ENCODE measurements at places on chromosomes 2 and 18. TPM values are rescaled to one million over a fixed set of nuclear protein-coding genes. Genes with fewer than 3 reads are reported as not detected.

GRCh38 chr2:173881461-173881860, 83.7 kb downstream of the SP3 start:
- H3K36me3 ChIP-seq: no peaks in the 10 kb centered on the region
- H3K27me3 ChIP-seq: no peaks in the 10 kb centered on the region
- no peak overlapping the region for H3K27ac ChIP-seq
- no peaks in the 10 kb centered on the region for H3K4me1 ChIP-seq
- no peak for DNase-seq

GRCh38 chr18:23302851-23303527, 150.1 kb upstream of the RIOK3 start:
- H3K4me1 ChIP-seq: no peaks in the 10 kb centered on the region
- DNase-seq: no peak
- no peaks in the 10 kb centered on the region for H3K27me3 ChIP-seq
- H3K27ac ChIP-seq: no peak overlapping the region

GRCh38 chr2:100198461-100199230, 56.3 kb upstream of the AFF3 start:
- H3K27ac ChIP-seq: no peak overlapping the region
- no peaks in the 10 kb centered on the region for H3K36me3 ChIP-seq
- H3K4me1 ChIP-seq: peaks cover 16% of the 10 kb centered on the region
- no peak for DNase-seq
- H3K4me3 ChIP-seq: no peak overlapping the region
- H3K27me3 ChIP-seq: no peaks in the 10 kb centered on the region

GRCh38 chr2:118221536-118222272, 133.4 kb downstream of the INSIG2 start:
- H3K36me3 ChIP-seq: no peaks in the 10 kb centered on the region
- H3K27me3 ChIP-seq: peaks cover 62% of the 10 kb centered on the region
- H3K27ac ChIP-seq: no peak overlapping the region

DNA sequence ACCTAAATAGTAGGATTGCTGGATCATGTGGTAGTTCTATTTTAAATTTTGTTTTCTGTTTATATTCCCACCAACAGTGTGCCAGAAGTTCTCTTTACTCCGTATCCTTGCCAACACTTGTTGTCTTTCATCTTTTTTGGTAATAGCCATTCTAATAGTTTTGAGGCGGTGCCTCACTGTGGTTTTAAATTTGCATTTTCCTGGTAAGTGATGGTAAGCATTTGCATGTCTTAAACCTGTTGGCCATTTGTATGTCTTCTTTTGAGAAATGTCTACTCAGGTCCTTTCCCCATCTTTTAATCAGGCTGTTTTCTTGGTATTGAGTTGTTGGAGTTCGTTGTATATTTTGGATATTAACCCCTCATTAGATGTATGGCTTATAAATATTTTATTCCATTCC, 51.6 kb downstream of the REL start:
- H3K4me1 ChIP-seq: no peaks in the 10 kb centered on the region
- no peak for DNase-seq
- H3K36me3 ChIP-seq: no peaks in the 10 kb centered on the region
- H3K27me3 ChIP-seq: no peaks in the 10 kb centered on the region
- no peak overlapping the region for H3K27ac ChIP-seq

- H3K4me1 ChIP-seq: no peaks in the 10 kb centered on the region
- H3K36me3 ChIP-seq: no peaks in the 10 kb centered on the region
Measured at GRCh38 chr2:12196495-12196894, 450.1 kb downstream of the LPIN1 start.

DNA sequence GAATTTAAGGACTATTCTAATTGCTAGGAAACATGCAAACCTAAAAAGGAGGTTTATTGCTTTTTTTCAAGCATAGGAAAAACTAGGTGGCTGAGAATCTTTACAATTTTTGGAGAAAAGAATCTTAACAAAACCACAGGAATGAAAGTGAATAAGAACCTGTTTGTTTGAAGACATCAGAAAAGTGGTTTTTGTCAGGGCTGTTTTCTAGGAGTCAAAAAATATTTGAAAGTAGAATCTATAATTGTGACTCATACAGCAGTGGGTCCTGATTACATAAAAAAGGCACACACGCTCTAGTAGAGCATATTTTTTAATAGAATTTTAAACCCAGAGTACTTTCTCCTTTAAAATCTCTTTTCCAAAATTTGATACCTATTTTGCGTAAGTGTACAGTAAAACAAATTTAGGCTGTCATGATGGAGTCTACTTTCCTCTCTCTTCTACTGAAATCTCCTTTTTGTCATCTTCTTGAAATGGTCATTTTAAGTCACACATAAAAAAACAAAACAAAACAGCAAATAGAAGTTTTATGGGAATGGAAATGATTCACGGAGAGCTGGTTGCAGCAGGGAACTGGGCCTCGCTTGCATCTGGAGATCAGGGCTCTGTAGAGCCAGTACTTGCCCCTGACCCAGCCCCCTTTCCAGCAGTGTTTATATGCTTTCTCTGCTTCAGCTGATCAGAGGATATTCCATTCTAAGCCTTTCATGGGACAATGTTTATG, 59.1 kb upstream of the PELI1 start:
- no peak overlapping the region for H3K27ac ChIP-seq
- no peak overlapping the region for H3K4me3 ChIP-seq
- no peaks in the 10 kb centered on the region for H3K36me3 ChIP-seq
- no peak for DNase-seq

DNA sequence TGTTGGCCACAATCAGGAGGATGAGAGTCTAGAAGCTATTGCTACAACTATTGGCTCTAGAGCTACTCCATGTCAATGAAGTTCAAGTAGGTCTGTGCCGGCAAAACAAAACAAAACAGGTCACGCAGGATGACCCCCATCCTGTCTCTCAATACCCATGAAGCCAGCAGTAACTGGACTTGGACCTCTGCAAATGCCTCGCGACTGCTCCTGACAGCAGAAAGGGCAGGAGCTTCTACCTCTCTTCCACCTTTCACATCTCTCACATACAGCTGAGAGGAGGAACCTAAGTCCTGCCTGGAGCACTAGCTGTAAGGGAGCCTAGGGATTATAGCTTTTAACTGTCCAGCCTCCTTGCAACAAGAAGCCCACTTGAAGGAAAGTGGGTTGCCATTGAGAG, 16.0 kb downstream of the PRKAG3 start:
- H3K27me3 ChIP-seq: no peaks in the 10 kb centered on the region
- DNase-seq: no peak
- no peak overlapping the region for H3K27ac ChIP-seq
- H3K4me3 ChIP-seq: no peak overlapping the region
- H3K36me3 ChIP-seq: no peaks in the 10 kb centered on the region

DNA sequence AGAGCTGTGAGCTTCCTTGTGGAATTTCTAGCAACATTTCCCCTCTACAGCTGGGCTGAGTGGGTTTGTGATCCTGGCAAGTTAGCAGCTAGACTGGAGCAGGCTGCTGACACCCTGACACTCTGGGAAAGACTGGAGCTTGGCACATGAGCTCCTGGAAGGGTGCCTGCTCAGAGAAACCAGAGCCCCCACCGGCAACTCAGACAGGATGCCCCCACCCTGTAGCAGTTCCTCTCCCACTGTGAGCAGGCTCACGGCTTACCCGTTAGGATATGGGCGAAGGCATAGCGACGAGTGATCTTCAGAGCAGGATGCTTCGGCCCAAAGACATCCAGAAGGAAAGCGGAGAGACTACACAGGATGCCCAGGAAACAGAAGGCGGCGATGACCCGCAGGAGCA, 11.2 kb downstream of the TMEM127 start:
- H3K27me3 ChIP-seq: no peaks in the 10 kb centered on the region
- no peak for DNase-seq
- no peak overlapping the region for H3K4me3 ChIP-seq

GRCh38 chr18:11866764-11867163, 15.6 kb downstream of the CHMP1B start:
- DNase-seq: no peak
- H3K36me3 ChIP-seq: no peaks in the 10 kb centered on the region
- no peaks in the 10 kb centered on the region for H3K27me3 ChIP-seq
- H3K4me1 ChIP-seq: no peaks in the 10 kb centered on the region
- H3K27ac ChIP-seq: no peak overlapping the region

DNA sequence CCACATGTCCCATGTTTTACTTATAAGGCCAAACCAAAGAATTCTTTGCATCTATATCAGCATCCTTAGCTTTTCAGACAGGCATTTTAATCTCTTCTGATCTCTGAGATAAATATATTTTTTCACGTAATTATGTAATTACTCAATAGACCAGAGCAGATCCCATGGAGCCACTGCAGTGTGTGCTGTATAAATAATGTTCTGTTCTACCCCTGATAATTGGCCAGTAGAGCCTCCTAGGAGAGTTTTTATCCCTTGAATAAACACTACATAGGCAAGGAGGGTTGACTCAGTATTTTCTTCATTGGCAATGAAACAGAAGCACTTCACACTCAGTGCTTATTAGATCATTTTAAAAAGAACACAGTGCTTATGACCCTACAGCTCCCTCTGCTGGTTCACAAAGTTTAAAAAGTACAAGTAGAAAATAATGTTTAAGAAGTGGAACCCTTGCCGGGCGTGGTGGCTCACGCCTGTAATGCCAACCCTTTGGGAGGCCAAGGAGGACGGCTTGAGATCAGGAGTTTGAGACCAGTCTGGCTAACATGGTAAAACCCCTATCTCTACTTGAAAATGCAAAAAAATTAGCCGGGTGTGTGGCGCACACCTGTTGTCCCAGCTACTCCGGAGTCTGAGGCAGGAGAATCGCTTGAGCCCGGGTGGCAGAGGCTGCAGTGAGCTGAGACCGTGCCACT, 91.9 kb downstream of the PPP1R1C start:
- H3K4me3 ChIP-seq: no peak overlapping the region
- H3K27me3 ChIP-seq: no peaks in the 10 kb centered on the region
- peak; percentile 75 for DNase-seq
- no peaks in the 10 kb centered on the region for H3K36me3 ChIP-seq
- no peak overlapping the region for H3K27ac ChIP-seq

DNA sequence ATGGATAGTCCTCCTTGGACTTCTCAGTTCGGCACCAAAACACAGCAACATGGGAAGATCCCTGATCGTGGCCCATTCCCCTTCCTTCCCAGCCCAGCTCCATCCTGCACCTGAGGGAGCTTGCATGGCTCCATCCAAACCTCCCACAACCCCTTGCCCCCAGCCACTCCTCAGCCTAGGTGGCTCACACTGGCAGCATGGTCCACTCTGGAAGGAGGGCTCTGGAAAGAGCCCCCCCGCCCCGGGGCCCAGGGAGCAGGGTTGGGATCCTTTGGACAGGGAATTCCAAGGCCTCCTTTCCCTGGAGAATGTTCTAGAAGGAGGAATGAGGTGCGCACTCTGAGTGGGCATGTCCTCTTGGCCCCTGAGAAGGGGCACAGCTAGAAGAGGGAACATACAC, 62.8 kb upstream of the ID2 start:
- no peak overlapping the region for H3K27ac ChIP-seq
- no peaks in the 10 kb centered on the region for H3K4me1 ChIP-seq
- H3K27me3 ChIP-seq: no peaks in the 10 kb centered on the region
- DNase-seq: no peak

DNA sequence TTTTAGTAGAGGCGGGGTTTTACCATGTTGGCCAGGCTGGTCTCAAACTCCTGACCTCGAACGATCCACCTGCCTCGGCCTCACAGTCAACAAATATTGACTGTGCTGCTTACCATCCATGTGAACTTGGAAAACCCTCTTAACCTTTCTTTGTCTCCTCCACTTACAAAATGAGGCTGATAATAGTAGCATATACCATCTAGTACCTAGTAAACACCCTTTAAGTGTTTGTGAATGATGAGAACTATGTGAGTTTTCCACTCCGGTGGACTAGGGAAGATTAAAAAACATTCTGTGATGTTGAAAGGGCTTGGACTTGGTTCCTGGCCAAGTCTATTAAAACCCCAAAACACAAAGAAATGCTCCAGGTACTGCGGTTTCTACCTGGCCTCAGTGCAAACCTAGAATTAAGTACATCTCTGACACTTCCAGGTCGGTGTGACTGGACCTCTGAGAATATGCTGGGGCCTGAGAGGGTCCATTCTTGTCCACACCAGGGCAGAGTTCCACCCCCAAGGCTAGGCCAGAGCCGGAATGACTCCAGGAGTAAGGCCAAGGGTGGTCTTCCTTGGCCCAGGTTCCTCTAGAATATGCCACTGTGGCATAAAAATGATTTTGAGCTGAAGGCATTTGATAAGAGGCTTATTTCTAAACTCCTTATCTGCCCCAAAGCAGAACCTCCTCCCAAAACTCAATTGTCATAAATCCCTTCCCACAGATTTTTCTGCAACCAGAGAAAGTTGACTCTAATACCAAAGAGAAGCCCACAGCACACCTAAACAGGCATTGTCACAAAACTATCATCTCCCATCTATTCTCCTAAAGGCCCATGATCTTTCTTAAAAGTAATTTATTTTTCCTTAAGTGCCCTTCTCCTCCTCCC, 217.5 kb downstream of the TGIF1 start:
- no peak for DNase-seq
- H3K36me3 ChIP-seq: no peaks in the 10 kb centered on the region
- peaks cover 27% of the 10 kb centered on the region for H3K4me1 ChIP-seq
- H3K27me3 ChIP-seq: no peaks in the 10 kb centered on the region
- no peak overlapping the region for H3K27ac ChIP-seq

GRCh38 chr18:35334821-35335220, 9.4 kb downstream of the ZNF24 start:
- no peaks in the 10 kb centered on the region for H3K27me3 ChIP-seq
- no peak for DNase-seq
- no peaks in the 10 kb centered on the region for H3K4me1 ChIP-seq
- no peak overlapping the region for H3K4me3 ChIP-seq

DNA sequence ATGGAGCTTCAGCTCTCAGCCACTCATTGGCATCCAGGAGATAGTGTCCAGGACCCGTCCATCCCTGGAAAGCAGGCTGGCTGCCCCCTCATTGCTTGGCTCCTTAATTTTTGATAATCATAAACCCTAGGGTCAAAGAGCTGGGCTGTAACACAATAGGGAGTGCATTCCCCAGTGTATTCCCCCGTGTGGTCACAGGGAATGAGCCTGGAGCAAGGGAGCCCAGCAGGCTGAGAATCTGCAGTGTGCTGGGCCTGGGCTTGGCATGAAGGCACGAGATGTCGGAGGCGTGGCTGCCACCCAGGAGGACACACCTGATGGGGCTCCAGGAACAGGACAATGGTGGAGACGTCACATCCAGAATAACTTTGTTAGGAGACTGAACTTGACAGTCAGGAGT, 18.7 kb downstream of the TPRKB start:
- no peaks in the 10 kb centered on the region for H3K36me3 ChIP-seq
- H3K4me3 ChIP-seq: no peak overlapping the region
- peaks cover 29% of the 10 kb centered on the region for H3K27me3 ChIP-seq
- H3K4me1 ChIP-seq: no peaks in the 10 kb centered on the region

DNA sequence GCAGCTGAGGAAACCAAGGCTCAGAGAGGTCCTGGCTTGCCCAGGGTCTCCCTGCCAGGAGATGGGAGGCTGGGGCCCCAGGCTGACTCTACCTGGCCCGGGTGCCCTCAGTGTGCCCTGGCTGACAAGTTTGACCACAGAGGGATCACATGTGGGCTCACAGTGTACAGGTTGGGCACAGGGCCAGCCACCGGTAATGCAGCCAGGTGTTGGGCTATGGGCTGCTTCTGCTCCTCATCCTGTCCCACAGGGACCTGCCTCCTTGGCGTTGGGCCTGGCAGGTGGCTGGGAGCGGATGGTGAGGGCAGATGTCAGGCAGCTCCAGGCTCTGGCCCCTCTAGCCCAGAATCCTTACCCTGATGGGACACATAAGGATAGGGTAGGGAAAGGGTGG, 250.5 kb downstream of the LOXHD1 start:
- DNase-seq: no peak
- H3K4me3 ChIP-seq: no peak overlapping the region
- H3K27ac ChIP-seq: no peak overlapping the region

Gene DCDC2C
- not detected for total RNA-seq

Gene CCDC85A
- 0.34 TPM for total RNA-seq

Gene IL1F10
- total RNA-seq: not detected
